ENCODE measurements at places on chromosomes 3 and 15.

DNA sequence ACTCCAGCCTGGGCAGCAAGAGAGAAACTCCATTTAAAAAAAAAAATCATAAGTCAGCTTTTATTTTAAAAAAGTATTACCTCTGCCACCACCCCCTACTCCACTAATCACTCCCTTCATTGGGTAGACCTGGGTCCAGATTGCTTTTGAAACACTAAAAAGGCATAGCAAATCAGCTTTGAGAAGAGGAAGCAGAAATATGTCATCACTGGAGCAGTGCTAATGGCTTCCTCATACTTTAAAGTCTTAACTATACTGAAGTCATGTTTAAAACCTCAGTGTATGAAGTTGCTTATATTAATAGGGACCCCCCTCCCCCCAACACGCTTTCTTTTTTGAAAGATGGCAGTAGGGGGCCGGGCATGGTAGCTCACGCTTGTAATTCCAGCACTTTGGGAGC lies 1.0 kb upstream of the HTR3D start:
- DNase-seq: no peak

DNA sequence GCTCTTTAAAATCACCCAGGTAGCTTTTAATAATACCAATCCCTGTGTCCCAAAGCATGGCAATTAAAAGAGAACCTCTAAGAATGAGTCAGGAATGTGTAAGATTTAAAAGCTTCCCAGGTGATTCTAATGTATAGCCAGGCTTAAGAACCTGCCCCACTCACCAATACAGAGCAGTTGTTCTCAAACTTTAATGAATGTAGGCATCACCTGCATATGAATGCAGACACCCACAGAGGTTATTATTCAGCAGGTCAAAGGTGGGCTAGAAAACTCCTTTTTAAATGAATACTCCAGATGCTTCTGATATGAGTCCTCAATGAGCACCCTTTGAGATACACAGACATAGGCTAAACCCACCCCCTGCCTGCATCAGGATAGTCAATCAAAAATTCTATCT lies 298.1 kb upstream of the KCNMB2 start:
- no peak for DNase-seq

DNA sequence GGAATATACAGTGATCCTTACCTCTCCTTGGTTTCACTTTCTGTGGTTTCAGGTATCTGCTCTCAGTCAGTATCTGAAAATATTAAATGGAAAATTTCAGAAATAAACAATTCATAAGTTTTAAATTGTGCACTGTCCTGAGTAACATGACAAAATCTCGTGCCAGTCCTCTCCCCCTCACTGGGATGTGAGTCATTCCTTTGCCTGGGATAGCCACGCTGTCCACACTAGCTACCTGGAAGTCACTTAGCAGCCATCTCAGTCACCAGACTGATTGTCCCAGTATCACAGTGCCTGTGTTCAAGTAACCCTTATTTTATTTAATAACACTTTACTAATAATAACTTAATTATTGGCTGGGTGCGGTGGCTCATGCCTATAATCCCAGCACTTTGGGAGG lies 15.3 kb upstream of the KLHL25 start:
- no peak for DNase-seq

- DNase-seq: no peak
Measured at GRCh38 chr15:89368566-89369223, 34.1 kb upstream of the POLG start.

DNA sequence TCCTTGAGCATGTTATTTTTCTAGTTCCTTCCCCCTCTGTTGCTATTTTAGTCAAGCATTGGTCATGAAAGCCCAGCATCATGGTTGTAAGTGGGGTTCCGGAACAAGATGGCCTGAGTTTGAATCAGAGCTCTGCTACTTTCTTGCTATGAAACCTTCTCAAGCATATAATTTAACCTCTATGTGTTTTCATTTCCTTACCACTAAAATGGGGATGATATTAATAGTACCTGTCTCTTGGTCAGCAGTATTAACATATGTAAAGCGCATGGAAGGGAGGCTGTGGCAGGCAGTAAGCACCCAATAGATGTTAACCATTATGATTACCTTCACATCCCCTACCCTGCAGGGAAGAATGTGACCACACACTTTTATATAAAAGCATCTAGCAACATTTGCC lies 14.3 kb upstream of the SPRED1 start:
- DNase-seq: no peak
